ENCODE measurements at places on chromosomes 16 and 17. TPM values are rescaled to one million over a fixed set of nuclear protein-coding genes. Genes with fewer than 3 reads are reported as not detected.

GRCh38 chr17:50703162-50703561, 4.6 kb downstream of the ANKRD40 start:
- DNase-seq = no peak

- no peak for DNase-seq
Measured at GRCh38 chr17:17675925-17676534, 5.2 kb upstream of the RAI1 start.

DNA sequence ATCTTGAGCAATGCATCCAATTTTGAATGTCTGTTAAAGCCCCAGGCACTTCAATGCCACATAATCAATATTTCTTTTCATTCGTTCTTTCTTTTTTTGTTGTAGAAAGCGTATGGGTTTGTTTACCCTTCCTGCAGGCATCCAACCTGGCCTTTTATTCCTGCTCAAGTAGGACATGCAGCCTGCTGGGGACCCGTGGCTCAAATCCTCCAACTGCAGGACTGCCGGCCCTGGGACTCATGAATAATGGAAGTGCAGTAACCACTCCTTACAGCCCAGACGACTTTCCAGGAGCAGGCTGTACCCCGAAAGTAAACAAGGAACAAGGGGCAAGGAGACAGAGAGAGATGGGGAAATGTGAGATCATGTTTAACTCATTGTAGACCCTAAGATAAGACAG, 126.4 kb downstream of the SALL1 start:
- no peak for DNase-seq

GRCh38 chr17:60664022-60664421, 13.6 kb upstream of the BCAS3 start:
- DNase-seq = no peak

GRCh38 chr17:35541434-35541833, 4.0 kb upstream of the SLFN12L start:
- no peak for DNase-seq

GRCh38 chr17:79960788-79961522, 74.7 kb downstream of the TBC1D16 start:
- no peak for DNase-seq

GRCh38 chr16:64914-65255, 7.5 kb downstream of the RHBDF1 start:
- DNase-seq = peak; percentile 22

DNA sequence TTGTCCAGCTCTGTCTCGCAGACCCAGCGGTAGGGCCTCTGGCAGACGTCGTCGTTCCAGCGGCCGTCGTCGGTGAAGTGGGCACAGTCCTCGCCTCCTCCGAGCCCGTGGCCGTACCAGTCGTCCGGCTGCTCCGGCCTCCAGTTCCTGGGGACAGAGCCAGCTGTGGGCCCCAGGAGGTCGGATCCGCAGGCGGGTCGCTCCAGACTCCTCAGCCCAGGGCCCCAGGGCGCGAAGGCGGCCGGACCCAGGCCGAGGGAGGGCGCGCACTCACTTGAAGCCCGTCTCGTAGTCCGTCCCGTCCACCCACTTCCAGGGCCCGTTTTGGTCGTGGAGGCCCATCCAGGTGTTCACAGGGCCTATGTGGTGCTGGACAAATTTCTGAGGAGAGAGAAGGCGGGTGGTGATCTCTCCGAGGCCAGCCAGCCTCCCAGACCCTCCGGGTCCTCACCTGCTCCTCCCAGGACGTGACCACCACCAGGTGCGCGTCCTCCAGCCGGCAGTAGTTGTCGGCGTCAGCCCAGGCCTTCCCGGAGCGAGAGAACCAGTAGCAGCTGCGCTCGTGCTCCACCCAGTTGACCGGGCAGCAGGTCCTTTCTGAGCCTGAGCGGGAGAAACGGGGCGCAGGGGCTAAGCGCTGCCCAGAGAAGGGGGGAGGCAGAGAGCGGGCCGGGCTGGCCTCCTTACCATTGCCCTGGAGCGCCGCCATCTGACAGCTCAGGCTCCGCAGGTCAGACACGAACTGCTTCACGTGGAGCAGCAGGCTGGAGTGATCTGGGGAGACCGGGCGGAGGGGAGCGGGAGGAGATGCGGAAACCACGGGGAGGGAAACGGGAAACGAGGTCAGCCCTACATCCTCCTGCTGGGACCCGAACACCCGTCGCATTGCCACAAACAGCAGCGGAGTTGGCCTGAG, 5.2 kb downstream of the ASGR1 start:
- peak; percentile 76 for DNase-seq

GRCh38 chr17:45040459-45040858, 11.0 kb downstream of the DCAKD start:
- DNase-seq = no peak

DNA sequence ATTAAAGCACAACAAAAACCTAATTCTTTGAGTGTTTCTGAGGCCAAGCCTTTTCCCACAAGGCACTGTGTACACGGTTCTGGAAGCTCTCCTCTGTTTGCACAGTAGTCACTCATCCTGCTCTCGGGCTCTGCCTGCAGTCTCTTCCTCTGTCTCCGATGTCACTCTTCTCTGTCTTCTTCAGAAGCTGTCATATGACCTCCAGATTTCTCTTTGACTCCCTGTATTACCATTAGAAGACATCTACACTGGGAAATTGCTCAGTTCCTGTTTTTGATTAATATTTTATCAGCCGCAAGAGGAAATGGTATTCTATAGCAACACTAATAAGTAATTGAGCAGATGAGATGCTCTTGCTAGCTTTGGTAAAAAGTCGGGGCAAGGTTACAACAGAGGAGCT, 422.9 kb downstream of the WWOX start:
- DNase-seq = no peak

GRCh38 chr16:56866955-56867830, 2.2 kb downstream of the SLC12A3 start:
- no peak for DNase-seq

DNA sequence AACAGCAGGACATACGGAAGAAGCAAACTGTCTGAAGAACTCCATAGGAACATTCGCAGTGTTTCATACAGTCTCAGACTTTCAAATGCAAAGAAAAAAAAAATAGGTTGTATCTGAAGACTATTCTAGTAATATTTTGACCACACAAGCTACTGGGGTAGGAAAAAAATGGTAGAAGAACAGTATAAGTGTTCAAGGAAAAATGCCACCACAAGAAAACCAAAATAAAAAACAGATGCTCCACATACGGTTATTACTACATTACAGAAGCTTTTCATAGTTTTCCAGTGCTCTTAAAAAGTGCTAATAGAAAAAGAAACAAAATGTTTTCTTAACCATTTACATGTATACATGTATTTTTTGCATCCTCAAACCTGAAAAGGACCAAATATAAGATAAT, 3.7 kb downstream of the NCOR1 start:
- no peak for DNase-seq

DNA sequence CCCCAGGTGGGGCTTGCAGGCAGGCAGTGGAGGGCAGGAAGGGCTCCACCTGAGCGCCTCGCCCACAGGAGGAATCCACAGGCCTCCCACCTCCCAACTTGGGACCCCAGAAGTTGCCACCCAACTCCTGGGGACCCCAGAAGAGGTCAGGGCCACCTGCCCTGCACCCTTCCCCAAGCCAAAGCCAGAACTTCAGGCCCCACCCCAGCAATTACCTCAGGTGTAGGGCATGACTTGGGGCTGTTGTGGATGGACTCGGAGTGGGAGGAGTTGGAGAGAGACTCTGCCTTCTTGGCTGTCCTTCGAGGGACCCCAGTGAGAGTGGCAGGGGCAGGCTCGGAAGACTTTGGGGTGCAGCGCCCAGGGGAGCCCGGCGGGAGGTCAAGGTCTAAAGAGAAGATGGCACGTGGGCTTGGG, 10.5 kb downstream of the TSPOAP1 start:
- DNase-seq = peak; percentile 23

GRCh38 chr17:50169121-50169764, 3.4 kb downstream of the SGCA start:
- DNase-seq = no peak

- no peak for DNase-seq
Measured at GRCh38 chr17:34245351-34245905, 9.7 kb upstream of the CCL2 start.

DNA sequence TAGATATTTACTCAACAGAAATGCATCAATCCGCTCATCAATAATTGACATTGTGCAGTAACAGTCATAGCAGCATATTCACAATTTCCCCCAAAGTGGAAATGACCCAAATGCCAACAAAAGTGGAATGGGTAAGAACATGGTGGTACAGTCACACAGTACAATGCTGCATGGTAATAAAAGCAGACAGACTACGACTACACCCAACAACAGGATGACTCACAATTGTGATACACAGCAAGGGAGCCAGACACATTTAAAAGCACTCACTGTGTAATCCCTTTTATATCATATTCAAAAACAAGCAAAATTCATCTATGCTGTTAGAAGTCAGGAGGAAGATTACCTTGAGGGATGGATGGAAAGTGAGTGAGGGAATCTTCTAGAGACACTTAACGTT, 76.5 kb upstream of the NUDT7 start:
- no peak for DNase-seq

GRCh38 chr17:42775534-42776098, 2.4 kb downstream of the VPS25 start:
- DNase-seq = no peak

GRCh38 chr17:48376682-48377325, 53.2 kb downstream of the SKAP1 start:
- DNase-seq = no peak

DNA sequence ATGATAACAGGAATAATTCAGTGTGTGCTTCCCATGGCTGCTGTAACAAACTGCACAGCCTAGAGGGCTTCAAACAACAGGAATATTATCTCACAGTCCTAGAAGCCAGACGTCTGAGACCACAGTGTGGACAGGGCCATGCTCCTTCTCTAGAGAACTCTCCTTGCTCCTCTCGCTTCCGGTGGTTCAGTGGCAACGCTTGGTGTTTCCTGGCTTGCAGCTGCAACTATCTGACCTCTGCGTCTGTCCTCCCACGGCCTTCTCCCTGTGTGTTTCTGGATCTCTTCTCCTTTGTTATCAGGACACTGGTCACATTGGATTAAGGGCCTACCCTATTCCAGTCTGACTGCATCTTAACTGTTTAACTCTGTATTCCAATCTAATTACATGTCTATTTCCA, 414.3 kb downstream of the MAF start:
- no peak for DNase-seq

DNA sequence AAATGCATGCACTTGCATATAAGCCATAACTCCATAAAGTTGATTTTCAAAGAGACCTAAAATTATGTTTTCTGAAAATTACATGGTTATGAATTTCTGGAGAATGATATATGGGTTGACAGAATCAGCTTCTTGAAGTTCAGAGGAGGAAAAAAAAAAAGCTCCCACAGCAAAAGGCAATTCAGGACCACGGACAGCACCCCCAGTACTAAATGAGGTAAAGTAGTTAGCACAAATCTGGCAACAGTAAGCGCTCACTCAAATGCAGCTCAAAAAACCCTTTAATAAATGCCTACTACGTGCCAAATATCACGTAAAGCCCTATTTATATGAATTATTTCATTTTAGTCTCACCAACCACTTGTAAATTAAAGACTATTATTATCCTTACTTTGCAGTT, 135.2 kb downstream of the SHISA9 start:
- peak; percentile 53 for DNase-seq

Gene ATP2C2
- not detected for total RNA-seq

Gene TLCD2
- 1.7 TPM for total RNA-seq

Gene ZNF750
- 0.15 TPM for total RNA-seq

Gene CUEDC1
- 55.0 TPM for total RNA-seq

Gene SLC13A2
- total RNA-seq = not detected

Gene NGFR
- 4.1 TPM for total RNA-seq

Gene AXIN2
- total RNA-seq = 17.2 TPM

Gene TBC1D28
- not detected for total RNA-seq

Gene TP53TG3
- total RNA-seq = 0.77 TPM

Gene MOSMO
- 11.3 TPM for total RNA-seq

Gene KIF2B
- not detected for total RNA-seq

Data from left ventricle myocardium superior (tissue), 1 donor.